Stimulated activated CD8-positive, alpha-beta memory T cell treated with anti-CD3 and anti-CD28 coated beads, Interleukin-15, amount 100 ng/mL, for 4 hours (primary cell): ENCODE measurements at places on chromosomes 3 and 15.
A peak's percentile ranks its signal among the peaks of the same experiment; 100 is the strongest.

- no peak for DNase-seq
These were observed 349.3 kb upstream of the RGMA start for GRCh38 chr15:93438310-93438709.

GRCh38 chr15:73231661-73232419 is 136.9 kb downstream of the HCN4 start:
- no peak for DNase-seq

GRCh38 chr15:81101894-81102815 is 31.9 kb upstream of the CFAP161 start:
- DNase-seq, result no peak

- no peak for DNase-seq
These were observed 149.1 kb downstream of the TJP1 start for GRCh38 chr15:29672923-29673809.

- no peak for DNase-seq
These were observed 48.1 kb downstream of the PLCL2 start for GRCh38 chr3:16932877-16933276.

DNA sequence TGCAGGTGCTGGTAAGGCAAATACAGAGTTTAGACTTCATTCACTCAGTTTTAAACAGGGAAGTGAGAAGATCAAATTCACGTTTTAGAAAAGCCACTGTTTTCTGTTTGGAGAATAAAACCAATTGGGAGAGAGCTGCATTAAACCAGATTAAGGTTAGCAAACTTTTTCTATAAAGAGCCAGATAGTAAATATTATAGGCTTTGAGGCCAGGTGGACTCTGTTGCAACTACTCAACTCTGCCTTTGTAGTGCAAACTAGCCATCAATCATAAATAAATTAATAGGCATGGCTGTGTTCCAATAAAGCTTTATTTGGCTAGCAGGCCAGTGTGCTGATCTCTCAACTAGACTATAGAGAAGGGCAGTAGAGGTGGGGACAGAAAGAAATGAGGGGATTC is 33.5 kb downstream of the SUCLG2 start:
- DNase-seq, result no peak

DNA sequence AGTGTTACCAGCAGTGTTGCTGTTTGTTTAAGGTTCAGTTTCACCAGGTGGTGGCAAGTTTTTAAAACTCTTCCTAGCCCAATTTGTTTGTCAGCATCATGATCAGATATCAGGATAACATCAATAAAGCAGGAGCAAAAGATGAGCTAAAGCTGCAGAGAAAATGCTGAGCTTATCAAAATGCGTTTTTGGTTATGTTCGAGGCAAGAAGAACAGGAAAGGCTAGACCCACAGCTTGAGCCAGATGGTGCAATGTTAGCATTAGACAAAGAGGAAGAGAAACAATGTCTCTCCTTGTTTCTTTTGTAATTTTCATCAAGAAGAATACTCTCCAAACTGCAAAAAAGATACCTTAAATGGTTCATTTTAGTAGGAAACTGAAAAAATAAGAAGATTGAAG is 66.2 kb downstream of the THRB start:
- no peak for DNase-seq

DNA sequence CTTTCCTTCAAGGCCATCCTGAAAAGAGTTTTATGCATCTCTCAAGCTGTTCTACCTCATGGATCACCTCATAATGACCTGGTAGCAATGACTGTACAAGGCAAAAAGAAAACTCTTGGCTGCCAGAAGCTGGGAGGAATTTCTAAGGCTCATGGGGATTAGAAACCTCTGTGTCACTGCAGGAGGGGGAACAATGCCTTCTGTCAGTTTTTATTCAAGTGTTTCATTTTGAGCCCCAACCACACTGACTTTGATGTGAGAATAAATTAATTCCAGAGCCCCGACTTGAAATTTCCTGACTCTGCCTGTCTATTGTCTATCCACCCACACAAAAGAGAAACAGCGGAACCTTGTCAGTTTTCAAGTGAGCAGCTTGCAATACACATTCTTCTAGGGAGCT is 58.7 kb upstream of the MRPL3 start:
- DNase-seq, result no peak

DNA sequence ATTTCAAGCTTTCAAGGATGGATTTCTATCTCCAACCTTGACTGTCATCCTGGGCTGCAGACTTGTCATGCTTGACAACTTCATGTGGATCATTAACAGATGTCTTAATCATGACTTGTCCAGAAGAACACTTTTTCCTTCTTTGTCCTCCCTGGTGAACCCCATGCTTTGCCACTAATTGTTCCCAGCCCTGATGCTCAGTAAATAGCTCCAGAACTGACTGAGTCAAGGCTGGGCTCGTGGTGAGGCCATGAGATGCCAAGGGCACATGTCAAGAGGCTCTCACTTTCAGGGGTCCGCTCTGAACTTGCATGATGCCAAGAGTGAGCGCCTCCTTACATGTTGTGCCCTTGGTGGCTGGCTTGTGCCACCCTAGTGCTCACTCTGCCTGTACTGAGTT is 48.9 kb upstream of the KY start:
- DNase-seq, result no peak

DNA sequence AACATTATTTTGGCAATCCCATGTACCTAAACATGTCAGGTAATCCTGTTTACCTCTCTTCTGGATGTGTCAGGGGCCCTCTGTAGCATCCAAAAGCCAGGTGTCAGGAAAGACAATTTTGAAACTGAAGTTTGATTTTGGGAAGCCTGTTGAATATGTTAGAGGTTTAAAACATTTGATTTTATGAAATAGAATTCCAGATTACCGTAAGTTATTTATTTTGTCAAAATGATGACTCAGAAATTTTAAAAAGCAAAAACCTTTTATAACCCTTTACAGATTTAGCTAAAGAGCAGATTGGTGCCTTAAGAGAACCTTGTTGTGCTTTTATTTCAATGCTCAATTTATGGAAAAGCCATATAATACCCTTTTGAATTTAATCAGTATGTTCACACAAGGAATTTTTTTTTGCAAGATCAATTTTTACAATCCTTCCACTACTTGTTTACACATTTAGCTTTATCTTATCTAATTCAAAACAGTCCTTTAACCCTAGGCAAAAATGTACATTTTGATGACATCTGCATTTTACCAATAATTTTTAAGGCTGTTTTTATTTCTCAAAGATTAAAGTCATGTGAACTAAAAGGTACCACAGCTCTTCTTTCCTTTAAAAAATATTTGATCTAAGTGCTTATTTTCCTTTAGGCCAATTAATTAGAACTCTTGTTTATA is 10.0 kb downstream of the KIF15 start:
- DNase-seq, result no peak

DNA sequence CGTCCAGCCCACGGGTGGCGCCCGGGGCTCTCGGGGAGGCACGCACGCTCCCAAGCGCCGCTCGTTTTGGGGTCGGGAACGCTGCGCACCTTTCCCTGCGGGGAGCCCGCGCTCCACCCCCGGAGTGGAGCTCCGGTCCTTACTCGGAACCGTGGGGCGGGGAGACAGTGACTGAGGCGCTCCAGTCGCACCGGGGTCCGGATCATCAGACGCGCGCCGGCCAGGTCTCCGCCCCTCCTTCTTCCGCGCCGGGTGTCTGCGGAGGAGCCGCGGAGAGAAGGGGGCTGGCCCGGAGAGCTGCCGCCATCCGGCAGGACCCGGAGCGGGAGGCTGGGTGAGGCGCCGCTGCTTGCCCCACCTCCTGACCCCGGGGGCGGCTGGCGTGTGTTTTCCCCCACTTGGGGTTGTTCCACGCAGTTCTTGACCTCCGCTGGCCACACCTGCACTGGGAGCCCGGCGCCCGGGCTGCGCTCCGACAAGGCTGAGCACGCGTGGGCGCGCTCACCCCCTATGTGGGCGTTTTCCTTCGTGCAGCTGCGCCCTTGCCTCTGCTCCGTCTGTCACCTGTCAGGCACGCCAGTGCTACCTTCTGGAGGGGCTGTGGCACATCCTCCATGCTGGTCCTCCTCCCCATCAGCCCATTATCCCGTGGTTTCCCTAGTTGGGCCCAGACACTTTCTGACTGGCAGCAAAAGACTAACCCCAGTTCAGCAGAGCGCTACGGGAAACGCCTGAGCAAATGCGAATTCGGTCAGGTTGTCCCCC is at the start of gene MCF2L2:
Gene MCF2L2, minus strand, starts transcription at position 173 of the 765 bp plus-strand sequence. CDS start 642 bp downstream, outside the sequence.
- peak; percentile 60 for DNase-seq

DNA sequence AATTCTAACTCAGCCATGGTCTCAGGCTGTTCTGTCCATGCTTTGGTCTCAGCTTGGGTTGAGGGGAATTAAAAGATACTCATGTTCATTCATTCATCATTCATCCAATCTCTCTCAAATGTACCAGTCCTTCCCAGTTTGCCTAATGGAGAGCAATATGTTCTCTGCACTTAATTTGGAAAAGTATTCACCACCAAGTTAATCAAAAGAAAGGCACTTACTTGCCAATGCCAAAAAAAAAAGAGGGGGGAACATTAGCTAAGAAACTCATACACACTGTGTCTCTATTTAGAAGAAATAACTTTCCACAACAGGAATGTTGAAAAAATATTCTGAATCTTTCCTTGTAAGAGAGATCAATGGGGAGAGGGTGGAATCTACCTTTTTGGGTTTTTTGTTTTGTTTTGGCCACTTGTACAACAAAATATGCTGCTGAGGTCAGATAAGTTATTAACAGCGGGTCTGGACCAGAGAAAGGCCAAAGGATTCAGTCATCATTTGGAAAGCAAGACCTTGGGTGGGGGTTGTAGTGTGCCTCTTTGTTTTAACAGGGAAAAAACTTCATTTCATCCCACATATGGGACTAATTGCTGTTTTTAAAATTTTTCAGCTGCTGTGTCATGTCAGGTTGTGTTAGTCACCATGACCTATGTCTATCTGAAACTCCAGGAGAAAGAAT is 152.3 kb downstream of the FBN1 start:
- DNase-seq, result no peak

DNA sequence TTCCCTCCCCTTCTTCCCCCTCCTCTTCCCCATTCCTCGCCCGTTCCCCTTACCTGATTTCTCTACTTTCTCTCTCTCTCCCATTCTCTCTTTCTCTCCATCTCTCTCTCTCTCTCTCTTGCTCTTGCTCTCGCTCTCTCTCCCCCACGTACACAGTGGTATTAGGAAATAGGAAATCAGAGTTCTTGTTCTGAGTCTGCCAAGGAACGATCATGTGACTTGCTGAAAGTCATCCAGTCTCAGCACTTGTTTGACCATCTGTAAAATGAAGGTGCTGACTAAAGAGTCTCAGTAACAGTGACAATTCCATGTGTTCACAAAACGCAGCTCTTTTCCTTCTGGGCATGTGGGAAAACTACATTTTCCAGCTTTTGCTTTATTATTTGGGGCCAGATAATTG is 445.0 kb upstream of the TGFBR2 start:
- DNase-seq, result no peak

GRCh38 chr15:82900511-82901060 is 51.9 kb downstream of the HOMER2 start:
- no peak for DNase-seq

DNA sequence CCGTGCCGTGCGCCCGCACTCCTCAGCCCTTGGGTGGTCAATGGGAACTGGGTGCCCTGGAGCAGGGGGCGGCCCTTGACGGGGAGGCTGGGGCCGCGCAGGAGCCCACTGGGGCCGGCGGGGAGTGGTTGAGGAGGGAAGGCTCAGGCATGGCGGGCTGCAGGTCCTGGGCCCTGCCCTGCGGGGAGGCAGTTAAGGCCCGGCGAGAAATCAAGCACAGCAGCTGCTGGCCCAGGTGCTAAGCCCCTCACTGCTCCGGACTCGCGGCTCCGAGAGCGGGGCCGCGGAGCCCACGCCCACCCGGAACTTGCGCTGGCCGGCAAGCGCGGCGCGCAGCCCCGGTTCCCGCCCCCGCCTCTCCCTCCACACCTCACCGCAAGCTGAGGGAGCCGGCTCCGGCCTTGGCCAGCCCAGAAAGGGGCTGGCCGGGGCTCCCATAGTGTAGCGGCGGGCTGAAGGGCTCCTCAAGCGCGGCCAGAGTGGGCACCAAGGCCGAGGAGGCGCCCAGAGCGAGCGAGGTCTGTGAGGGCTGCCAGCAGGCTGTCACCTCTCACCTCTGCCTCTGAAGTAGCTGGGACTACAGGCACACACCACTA is 7.8 kb downstream of the GP9 start:
- DNase-seq, result no peak

DNA sequence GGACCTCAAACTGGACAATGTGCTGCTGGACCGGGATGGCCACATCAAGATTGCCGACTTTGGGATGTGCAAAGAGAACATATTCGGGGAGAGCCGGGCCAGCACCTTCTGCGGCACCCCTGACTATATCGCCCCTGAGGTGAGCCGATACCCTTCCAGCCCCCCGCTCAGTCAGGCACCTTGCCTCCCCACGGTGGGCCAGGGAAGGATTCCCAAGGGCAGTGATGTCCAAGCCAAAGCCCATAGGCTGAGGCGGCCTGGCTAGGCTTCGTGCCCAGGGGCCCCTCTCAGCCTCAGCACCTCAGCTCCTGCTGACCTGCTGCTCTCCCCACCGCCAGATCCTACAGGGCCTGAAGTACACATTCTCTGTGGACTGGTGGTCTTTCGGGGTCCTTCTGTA is 27.7 kb downstream of the PRKCD start:
- DNase-seq, result no peak

GRCh38 chr3:5485427-5485826 is 297.9 kb downstream of the EDEM1 start:
- no peak for DNase-seq

DNA sequence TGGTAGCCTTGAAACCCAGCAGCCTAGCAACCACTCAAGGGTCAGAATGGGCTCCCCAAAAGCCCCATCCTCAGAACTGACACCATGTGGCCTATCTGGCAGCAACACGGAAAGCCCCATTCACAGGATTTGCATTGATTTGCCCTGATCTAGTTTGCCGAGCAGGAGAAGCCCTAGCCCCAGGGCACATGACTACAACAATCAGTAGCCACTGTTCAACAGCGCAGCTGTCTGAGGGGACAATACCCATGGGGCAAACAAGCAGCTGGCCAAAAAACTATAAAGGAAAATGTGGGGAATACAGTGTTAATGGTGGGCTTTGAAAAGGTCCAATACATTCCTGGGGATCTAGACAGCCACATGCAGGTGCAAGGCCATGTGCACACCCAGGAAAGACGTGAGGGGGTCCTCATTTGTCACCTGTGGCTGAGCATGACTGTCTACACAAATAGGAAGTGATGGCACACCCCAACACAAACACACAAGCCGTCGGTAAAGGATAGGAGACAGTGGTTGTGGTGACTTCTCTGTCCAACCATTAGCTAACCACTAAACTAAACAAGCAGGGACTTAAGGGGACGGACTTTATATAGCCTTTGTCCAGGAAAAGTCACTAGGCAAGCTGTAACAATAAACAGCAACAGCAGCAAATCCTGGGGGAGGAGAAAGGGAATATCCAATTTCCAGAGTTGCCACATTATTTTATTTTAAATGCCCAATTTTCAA is 113.7 kb downstream of the LRIG1 start:
- DNase-seq, result no peak

GRCh38 chr15:63783441-63783840 is 50.3 kb downstream of the HERC1 start:
- no peak for DNase-seq

- DNase-seq, result no peak
These were observed 54.6 kb upstream of the PIAS1 start for GRCh38 chr15:67999320-68000100.

- no peak for DNase-seq
These were observed 192.2 kb downstream of the FOXP1 start for GRCh38 chr3:71391361-71391760.
